NCI-H1694 (cell line): ENCODE measurements at places on chromosomes 1 and 21.

DNA sequence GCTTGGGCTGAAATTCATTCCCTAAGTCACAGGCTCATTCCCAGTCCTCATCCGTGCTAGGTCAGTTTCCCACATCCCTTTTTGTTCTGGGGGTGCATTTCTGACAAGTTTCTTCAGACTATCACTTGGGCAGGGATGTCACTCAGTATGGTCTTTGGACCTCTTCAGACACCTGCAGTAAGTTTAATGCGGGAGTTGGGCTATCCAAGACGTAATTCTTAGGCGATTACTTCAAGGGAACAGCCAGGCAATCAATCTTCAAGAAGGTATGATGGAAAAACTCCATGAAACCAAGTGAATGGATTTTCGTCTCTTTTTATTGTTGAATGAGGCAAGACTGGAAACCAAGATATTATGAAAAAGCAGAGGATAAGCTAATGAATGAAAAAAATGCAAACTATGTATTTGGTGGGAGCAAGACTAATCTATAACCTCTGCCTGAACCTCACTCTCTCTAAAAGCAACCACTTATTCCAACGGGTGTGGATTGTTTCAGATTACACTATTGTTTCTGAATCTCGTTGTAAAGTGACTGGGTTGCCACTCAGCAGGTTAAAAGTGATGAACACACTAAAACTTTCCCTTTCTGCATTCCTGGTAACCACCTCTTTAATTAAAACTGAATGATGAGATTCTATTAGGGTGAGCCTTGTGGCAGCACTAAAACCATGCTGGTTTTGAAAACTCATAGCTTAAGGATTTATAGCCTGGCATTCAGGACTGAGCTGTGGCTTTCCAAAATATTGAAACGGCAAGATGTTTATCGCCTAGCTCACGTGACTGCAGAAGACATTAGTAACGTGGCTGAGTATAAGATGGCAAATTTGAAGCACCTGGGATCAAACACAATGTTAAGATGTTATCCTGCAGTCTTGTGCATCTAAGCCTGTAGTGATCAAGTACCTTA, 1.1 kb downstream of the RASAL2 start:
- no peak for DNase-seq

GRCh38 chr1:84615790-84616189, 41.5 kb upstream of the CTBS start:
- no peak for DNase-seq

DNA sequence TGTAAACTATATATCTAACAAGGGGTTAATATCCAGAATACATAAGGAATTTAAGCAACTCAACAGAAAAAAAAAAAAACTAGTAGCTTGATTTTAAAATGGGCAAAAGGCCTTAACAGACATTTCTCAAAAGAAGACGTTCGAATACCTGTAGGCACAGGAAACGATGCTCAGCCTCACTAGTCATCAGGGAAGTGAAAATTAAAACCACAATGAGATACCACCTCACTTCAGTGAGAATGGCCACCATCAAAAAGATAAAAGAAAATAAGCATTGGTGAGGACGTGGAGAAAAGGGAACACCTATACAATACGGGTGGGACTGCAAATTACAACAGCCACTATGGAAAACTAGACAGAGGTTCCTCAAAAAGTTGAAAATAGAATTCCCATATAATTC, 37.3 kb downstream of the NPHP4 start:
- no peak for DNase-seq

GRCh38 chr1:8293118-8293517, 24.8 kb upstream of the SLC45A1 start:
- no peak for DNase-seq

- DNase-seq, result no peak
Measured at GRCh38 chr1:111596499-111596898, 23.1 kb upstream of the RAP1A start.

- no peak for DNase-seq
Measured at GRCh38 chr1:230231774-230232145, 164.7 kb downstream of the GALNT2 start.

DNA sequence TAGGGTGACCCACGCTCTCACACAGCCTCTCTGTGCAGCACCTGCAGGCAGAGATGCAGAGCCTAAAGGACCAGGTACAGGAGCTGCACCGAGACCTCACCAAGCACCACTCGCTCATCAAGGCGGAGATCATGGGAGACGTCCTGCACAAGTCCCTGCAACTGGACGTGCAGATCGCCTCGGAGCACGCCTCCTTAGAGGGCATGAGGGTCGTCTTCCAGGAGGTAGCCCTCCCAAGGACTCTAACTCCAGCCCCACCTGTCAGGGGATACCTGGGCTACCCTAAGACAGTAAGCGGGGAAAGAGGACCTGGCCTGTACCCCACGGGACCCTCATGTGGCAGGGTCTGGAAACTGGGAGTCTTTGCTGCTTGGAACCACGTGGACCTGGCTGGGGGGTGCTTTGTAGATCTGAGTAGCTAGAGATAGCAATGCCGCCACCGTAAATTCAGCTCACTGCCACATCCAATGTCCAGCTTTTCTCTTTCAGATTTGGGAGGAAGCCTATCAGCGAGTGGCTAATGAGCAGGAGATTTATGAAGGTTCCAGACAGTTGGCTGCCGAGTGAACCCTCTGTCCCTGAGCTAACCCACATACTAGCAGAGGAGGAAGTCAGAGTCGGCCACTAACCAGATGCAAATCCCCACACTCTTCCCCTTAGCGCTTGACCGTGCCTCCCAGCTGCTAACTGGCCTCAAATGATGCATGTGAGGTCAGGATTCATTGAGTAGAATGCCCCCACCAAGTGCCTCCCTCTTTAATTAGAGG, 6.5 kb downstream of the RNF207 start:
- no peak for DNase-seq

GRCh38 chr1:53592521-53592982, 133.4 kb downstream of the DMRTB1 start:
- no peak for DNase-seq

DNA sequence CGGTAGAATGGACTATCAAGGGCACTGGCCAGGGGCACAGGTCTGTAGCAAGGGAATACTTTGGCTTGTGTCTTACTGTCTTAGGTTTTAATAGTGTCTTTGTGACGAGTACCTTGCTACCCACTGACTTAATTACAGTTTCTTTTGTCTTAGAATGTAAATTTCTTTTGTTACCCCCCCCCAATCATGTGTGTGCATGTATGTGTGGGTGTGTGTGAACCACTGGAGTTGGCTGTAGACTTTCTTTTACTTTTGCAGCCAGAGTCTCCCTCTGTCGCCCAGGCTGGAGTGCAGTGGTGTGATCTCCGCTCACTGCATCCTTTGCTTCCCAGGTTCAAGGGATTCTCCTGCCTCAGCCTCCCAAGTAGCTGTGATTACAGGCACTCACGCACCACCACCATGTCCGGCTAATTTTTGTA, 61.8 kb upstream of the CLDN14 start:
- no peak for DNase-seq

- DNase-seq, result no peak
Measured at GRCh38 chr1:89606227-89606980, 26.5 kb upstream of the LRRC8C start.

- no peak for DNase-seq
Measured at GRCh38 chr1:47030170-47030805, 6.8 kb downstream of the CYP4X1 start.

DNA sequence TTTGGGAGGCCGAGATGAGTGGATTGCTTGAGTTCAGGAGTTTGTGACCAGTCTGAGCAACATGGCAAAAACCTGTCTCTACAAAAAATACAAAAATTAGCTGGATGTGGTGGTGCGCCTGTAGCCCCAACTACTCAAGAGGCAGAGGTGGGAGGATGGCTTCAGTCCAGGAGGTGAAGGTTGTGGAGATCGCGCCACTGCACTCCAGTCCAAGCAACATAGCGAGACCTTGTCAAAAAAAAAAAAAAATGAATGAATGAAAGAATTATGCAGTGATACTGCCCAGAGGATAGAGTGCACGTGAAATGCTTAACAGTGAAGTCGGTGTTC, 429 bp upstream of the DPH2 start:
- DNase-seq, result no peak

GRCh38 chr1:85328713-85329397, 52.4 kb upstream of the BCL10 start:
- no peak for DNase-seq

GRCh38 chr1:15950302-15950701, 25.6 kb downstream of the ZBTB17 start:
- no peak for DNase-seq

DNA sequence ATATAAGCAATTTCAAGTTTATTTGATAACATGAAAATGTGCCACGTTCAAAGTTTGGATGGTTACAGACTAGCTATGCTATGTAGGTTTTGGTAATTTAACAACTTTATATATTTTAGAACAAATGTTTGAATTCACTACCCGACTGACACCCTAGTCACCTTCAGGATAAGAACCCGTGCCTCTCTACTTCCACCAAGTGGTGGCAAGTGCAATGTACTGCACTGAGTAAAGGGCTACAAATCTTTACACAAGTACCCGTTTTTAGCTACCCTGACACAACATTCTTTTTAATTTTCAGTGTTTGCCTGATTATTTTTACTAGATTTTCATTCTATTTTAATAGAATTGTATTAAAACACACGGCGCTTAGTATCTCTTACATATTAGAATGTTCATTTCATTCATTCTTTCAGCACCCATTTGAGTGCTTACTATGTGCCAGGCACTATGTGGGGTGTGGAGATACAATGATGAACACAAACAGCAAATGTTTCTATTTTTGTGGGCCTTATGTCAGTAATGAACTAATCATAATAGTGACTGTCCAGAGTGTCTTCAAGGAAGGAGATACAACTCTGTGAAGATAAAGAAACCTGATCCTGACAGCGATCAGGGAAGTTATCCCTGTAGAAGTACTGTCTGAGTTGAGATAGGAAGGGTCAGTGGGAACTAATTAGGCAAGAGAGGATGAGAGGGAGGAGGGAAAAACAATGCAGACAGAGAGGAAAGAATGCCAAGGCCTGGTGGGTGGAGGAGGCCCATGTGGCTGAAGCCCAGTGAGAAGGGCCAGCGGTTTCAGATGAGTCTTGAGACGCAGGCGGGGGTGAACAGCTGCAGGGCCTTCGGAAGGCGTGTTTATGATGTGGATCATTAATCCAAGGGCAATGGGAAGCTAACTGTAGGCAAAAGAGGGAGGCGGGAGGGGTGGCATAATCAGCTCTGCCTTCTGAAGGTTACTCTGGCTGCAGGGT, 3.8 kb downstream of the LCA5L start:
- peak; percentile 70 for DNase-seq

DNA sequence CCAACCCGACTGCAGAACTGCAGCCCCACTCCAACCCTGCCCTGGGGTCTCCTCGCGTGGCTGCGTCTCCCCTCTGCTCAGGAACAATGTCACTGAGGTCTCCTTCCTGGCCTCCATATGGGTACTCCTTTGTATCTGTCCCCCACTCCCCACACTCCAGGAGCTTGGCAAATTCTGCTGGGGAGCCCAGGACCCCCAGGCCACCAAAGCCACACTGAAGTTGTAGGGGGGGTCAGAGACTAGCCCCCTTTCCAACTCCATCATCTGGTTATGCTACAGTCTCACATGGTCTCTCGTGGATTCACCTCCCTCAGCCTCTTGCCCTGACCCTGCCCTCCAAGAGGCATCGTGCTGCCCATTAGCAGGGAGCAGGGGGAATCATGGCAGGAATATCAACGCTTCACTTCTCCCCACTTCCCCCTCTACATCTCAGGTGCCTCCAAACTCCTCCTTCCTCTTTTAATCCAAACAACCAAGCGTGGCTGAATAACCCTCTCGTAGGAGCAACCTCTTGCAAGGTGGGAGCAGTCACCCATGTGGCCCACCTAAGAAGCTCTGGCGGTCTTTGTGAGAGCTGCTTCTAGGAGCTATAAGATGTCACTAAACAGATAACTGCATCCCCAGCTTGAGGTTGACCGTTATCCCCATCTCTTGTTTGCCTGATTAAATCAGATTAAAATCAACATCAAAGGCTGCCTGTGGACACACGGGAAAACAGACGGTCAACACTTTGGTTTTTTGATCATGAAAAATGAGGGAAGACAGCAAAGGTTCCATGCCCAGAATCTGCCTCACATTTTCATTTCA, 86.4 kb downstream of the MIS18A start:
- DNase-seq, result no peak

GRCh38 chr1:222385955-222386354, 161.9 kb downstream of the HHIPL2 start:
- no peak for DNase-seq

GRCh38 chr1:234400773-234401172, 27.5 kb downstream of the COA6 start:
- DNase-seq, result no peak

DNA sequence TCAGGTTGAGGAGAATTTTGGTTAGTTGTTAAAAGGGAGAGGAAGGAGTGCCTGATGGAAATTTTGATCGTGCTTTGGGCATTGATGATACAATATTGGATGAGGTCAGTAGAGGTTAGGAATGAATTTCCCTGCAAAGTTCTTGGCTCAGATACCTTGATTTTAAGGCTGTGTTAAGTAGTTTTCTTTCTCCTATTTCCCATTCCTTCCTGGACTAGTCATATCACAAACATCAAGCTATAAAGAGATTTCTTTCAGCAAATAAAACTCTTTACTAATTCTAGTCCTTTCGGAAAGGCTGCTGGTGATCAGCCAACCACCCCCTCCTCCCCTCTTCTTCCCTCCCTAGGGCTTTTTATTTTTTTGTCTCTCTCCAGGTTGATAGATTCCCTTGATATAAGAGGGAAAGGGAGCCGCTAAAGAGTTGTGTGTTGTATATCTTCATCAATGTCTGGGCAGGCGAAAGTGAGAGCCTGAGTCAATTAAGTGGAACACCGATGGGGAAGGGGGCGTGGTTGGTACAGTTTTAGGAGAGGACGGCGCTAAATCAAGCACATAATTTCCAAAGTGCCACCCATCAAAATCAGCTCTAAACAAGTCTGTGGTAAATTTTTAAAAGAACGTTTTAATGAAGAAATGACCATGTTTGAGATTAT, 100.1 kb upstream of the PLXNA2 start:
- no peak for DNase-seq

GRCh38 chr1:244439391-244440032, 12.2 kb downstream of the ADSS2 start:
- DNase-seq, result no peak

- DNase-seq, result no peak
Measured at GRCh38 chr1:245842106-245842505, 665.0 kb downstream of the SMYD3 start.

DNA sequence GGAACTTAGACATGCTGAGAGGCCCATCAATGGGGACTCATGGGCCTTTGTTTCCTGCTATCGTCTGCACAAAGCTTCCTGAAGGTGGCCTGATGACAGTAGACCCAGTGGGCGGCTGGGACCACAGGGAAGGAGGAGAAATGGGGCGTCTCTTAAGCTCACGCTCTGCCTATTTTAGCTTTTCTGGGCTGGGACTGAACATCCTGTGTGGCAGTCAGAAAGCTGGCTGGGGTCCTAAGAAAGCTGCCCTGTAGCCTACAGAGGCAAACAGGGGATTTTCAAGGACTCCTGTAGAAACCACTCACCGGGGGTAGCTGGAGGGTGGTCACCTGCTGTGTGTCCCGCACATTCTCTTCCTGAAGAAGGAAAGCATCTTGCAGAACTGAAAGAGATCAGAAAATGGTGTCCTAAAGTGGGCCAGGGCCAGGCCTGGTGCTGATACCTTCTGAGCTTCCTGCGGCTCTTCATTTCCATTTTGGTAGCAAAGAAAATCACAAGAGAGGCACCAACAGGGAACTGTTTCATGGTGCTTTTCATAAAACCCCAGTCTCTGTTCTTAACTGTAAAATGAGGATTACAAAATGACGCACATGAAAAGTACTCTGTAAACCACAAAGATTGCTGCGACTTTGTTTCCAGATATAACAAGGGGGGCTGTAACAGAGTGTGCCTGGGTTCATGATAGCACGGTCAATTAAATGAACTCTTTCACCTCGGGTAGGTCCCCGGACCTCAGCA, 8.6 kb downstream of the ZNF496 start:
- no peak for DNase-seq

GRCh38 chr1:47738560-47739182, 258.5 kb downstream of the TRABD2B start:
- DNase-seq, result peak; percentile 34
